Neural crest cell (in vitro differentiated cells): ENCODE measurements at places on chromosomes 3 and 15.

DNA sequence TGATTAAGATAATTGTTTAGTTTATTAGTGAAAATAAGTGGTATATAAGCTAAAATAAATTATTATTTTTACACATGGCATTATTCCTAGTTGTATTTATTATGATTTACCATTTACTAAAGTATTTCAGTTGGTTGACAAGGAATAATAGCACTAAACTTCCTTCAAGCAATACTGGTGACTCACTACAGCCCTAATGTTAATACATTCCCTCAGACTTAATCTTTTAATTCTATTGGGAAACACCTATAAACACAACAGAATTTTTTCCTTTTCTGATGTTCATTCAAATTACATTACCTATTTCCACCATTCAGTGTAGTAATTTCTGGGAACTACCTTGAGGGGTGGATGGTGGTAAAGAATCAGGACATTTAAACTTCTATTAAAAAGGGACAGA lies 264.0 kb downstream of the TIGIT start:
- DNase-seq, result no peak

GRCh38 chr3:160035757-160036156 lies 47.1 kb downstream of the IL12A start:
- DNase-seq, result no peak

GRCh38 chr15:65917407-65917756 lies 48.1 kb downstream of the RAB11A start:
- no peak for DNase-seq

GRCh38 chr15:85793641-85794597 lies 806 bp downstream of the KLHL25 start:
- peak; percentile 35 for DNase-seq

DNA sequence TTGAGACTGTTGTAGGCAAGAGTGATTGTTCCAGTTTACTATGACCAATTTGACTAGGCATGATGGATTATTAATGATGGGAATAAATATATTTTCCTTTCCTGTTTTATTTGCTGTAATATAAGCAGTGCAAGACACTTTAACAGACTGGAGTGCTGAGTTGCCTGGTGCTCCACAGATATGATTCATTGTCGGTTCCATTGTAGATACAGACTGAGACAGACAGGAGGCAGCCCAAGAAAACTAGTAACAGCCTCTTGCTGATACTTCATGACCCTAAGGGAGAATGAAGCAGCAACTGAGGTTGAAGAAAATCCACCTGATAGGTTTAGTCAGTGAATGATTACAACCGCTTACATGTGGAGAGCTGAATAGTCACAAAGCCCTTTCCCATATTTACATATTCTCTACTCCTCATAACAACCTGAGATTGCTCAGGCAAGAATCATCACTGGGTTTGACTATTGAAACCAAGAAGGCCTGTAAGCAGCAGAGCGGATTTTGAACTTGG lies 235.1 kb upstream of the TPRG1 start:
- DNase-seq, result no peak

GRCh38 chr15:63059573-63060216 lies 17.1 kb downstream of the TPM1 start:
- no peak for DNase-seq

- no peak for DNase-seq
These were observed 769.5 kb downstream of the TUSC7 start for GRCh38 chr3:117479095-117479494.

DNA sequence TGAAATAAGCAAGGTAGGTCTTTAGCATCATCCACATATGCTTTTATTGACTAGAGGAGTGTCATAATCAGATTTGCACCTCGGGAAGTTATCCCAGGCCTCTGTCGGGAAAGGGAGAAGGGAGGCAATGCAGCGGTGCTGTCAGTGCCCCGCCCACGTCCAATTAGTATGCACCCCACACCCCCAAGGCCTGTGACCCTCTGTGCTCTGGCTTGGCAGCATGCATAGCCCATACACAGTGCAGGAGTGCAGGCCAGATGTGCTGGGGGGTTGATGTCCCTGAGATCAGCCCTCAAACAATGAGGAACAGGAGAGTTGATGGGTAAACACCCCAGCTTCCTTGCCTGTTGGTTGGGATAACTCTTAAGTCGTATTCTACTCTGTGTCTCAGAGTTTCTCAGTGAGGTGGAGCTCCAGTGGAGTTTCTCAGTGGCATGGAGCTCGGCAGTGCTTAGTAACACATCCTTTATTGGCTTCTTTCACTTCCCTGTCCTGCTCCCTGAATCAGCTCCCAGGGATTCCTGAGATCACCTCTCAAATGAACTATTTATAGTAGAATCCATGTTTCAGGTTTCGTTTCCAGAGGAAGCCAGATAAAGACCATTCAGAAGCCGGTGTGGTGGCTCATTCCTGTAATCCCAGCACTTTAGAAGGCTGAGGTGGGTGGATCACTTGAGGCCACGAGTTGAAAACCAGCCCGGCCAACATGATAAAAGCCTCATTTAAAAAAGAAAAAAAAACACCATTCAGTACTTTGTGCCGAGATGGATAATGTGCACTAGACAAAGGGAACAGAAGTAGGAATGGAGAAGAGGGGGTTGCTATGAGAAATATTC lies 26.7 kb upstream of the NDUFB4 start:
- DNase-seq, result no peak

DNA sequence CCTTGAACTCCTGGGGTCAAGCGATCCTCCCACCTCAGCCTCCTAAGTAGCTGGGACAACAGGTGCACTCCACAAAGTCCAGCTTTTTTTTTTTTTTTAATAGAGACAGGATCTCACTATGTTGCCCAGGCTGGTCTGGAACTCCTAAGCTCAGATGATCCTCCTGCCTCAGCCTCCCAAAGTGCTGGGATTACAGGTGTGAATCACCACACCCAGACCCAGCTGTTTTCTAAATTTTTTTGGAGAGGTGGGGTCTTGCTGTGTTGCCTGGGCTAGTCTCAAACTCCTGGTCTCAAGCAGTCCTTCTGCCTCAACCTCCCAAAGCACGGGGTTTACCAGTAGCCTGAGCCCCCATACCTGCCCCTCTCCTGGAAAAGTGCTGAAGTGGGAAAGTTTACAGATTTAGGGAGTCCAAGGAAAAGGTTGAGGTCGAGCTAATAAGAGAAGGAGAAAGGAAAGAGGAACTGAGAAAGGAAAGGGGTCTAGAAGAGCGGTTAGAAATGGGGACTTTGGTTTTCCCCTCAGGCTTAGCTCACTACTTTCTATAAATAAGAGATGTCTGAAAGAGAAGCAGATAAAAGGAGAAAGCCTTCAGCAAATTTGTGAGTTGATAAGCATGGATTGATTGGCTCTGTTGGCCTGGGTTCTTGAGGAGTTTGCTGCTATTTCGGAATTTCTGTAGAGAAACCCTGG lies 23.6 kb downstream of the UBE2E1 start:
- no peak for DNase-seq

DNA sequence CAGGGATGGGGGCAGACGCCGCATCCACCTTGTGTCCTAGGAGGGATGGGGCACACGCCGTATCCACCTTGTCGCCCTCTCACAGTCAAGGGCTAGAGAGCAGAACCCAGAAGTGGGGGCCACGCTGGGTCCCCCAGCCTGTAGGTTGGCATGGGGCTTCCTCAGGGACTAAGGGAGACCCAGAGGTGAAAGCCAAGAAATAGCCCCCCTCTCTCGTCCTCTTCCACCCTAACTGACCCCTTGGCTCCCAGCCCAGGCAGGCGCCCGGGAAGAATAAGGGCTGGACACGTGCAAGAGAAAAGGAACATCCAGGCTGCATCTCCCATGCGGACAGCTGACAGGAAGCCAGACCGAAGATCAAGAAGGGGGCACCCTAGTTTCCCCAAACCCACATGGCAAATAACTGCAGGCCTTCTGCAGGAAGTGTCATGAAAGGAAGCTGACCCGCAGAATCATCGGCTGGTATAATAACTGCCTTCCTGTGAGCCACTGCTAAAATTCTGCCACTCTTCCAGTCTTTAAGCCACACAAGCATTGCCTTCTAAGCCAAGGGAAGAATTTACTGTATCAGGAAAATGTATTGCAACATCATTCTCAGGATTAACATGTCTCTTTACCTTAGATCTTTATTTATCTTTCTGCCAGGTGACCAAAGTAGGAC lies 38.5 kb upstream of the TFRC start:
- DNase-seq, result no peak

- DNase-seq, result no peak
These were observed 23.3 kb upstream of the HEG1 start for GRCh38 chr3:125078951-125079674.

- no peak for DNase-seq
These were observed 74.6 kb downstream of the ITGB5 start for GRCh38 chr3:124812291-124813265.

DNA sequence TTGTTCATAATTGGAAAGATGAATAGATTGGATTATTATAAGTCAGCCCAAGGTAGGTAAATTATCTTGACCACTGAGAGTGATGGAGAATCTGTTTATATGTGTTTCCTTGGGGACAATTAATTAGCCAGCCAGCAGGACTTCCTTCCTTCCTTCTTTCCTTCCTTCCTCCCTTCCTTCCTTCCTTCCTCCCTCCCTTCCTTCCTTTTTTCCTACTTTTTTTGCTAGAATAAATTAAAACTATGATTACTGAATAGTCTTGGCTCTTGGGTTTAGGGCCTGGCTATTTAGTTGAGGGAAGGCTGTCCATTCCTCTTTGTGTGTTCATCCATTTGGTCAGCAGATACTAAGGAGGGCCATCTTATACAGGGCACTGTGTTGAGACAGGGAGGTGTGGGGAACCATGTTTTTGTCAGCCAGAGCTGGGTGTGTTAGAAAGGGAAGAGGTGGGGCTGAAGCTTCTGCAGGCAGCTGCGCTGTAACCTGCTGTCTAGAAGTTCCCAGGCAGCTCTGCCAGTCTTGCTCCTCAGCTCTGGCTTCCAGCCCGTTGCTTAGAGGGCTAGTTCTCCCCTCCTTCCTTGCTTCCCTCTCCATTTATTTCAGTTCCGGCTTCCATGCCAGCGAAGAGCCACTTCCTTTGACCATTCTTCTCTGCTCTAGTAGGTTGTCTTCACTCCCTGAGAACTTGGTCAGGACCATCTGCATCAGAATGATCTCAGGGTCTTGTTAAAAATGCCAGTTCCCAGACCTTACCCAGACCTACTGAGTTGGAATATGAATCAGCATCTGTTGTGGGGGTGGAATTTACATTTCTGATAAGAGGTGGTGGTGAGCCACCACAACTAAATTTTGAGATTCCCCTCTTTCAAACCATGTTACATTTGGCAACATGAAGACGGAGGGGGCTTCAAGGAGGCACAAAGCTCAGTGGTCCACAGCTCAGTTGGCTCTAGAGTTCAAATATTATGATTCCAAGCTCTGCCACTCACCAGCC lies 113.9 kb downstream of the DGKG start:
- no peak for DNase-seq

- no peak for DNase-seq
These were observed 9.1 kb downstream of the EPHA3 start for GRCh38 chr3:89116476-89116875.

- no peak for DNase-seq
These were observed 96.4 kb downstream of the WNT7A start for GRCh38 chr3:13783476-13783875.

- no peak for DNase-seq
These were observed 57.7 kb downstream of the SEMA5B start for GRCh38 chr3:122969585-122970469.

DNA sequence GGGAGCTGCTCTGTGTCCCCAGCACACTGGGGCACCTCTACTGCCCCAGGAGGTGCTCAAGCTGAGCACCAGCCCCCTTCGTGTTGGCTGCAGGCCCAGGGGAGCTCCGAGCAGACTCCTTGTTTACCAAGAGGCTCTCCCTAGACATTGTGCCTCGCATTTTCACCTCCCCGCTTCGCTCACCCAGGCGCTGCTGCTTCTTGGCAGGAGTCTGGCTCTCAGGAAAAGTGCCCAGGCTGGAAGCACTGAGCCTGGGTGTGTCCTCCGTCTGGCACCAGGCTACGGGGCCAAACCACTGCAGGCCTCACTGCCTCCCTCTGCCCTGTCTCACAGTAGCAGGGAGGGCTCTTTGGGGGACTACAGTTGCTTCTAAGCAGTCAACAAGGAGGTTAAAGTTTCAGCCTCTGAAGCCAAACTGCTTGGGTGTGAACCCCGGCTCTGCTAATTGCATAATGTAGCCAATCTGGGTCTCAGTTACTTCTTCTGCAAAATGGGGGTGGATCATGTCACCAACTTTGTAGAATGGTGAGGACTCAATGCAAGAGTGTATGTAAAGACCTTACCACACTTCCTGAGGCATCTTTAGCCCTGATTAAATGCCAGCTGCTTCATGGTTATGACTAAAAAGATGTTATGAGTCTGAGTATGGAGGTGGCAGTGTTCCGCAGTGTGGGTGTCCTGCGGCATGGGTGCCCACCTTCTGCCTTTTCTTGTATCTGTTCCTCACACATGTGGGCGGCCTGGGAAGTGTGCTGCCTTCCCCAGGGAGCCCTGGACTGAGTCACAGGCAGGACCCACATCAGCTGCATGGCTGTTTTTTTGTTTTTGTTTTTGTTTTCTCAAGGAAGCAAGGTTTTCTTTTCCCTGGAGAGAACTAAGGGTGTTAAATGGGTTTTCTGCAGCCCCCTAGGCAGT lies 88.9 kb downstream of the CLSTN2 start:
- no peak for DNase-seq

GRCh38 chr15:92034227-92034626 lies 180.7 kb downstream of the SLCO3A1 start:
- DNase-seq, result no peak

DNA sequence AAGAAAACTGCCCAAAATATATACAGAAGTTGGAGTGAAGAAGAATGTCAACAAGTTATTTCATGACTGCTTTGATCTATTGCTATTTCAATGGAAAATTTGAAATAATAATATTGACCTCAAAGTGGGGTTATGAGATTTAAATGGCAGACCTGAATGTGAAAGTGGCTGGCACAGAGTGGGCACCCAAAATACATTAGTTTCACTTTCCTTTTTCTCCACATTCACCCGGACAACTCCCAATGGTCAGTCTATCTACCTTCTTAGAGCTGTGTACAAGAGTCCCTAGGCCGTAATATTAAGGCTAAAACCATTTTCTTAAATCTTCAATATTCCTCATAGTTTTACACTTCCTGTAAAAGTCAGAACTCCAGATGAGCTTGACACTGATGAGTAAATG lies 61.6 kb upstream of the ETV5 start:
- no peak for DNase-seq

DNA sequence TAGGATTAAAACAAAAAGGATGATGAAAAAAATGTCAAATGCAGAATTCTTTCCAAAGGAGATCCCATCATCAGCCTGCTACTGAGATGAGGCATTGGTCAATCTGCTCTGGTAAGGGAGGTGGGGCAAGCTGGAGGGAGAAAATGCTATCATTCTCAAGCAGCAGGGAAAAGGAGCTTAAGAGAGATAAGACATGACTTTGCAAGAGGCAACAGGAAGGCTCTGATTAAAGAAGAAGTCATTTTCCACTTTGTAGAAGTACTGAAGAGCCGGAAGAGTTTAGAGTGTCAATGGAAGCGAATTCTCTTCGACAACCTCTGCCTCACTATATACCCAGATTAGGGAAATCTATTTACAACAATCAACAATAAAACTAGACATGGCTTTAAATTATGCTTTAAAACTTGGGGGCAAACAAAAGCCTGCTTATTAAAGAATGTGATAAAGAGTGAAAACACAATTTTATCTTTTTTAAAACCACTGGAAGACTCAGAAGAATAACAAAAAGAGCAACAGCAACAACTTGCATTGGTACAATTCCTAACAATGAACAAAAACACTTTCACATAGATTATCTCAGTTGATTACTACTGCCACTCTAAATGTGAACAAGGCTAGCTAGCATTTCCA lies 81.8 kb upstream of the NANOGP8 start:
- DNase-seq, result no peak

GRCh38 chr3:152556731-152557254 lies 278.1 kb upstream of the P2RY1 start:
- no peak for DNase-seq
